ENCODE measurements at places on chromosomes 2 and 18.

DNA sequence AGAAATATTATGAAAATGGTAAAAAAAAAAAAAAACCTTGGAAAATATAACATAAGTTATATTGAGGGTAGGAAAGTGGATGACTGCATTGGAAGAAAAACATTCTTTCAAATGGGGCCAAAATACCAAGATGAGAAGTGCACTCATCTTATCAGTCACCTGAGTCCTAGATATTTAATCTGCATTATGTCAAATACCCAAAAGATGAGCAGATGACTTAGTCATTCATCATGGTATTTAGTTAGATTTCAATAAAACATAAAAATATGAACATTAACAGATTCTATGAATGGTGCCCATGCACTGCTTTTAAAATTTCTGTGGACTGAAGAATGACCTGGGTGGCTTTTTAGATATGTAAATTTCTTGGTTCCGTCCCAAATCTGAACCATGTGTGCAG, 56.9 kb downstream of the HNMT start:
- DNase-seq = no peak

GRCh38 chr2:119106301-119106897, 52.2 kb downstream of the C1QL2 start:
- DNase-seq = no peak

DNA sequence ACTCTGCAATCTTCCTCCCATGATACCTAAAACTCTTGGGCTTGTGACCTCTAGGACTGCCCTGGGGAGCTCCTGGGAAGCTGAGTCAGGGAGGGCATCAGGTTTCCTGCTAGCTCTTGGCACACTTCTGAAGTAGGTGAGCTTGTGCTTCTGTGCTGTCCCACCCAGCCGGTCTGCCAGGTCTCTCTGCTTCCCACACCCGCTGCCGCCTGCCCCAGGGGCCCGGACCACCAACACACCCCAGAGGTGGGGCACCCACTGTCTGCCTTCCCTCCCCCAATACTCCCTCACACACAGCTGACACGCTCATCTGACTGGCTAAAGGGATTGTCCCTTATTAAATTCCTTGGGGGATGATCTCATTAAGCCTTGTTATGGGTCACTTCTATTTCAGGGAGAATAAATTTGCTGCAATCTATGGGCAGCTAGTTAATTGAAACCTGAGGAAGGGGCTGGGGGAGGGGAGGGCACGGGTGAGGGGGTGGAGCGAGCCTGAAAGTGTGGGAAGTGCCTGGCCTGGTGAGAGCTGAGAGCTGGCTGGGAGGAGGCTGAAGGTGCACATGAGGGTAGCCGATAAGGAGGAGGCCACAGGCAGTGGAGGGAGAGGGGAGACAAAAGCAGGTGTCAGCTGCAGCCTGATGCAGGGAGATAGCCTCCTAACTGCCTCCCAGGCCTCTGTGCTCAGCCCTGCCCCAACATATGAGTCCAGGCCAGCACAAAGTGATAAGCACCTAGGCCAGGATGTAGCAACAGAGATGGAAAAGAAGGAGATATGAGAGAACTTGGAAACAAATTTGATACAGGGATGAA, 48.8 kb downstream of the HAUS1 start:
- no peak for DNase-seq

- no peak for DNase-seq
These were observed 979.4 kb downstream of the TSN start for GRCh38 chr2:122734766-122735424.

- no peak for DNase-seq
These were observed 5.3 kb upstream of the CEP68 start for GRCh38 chr2:65050931-65051330.

DNA sequence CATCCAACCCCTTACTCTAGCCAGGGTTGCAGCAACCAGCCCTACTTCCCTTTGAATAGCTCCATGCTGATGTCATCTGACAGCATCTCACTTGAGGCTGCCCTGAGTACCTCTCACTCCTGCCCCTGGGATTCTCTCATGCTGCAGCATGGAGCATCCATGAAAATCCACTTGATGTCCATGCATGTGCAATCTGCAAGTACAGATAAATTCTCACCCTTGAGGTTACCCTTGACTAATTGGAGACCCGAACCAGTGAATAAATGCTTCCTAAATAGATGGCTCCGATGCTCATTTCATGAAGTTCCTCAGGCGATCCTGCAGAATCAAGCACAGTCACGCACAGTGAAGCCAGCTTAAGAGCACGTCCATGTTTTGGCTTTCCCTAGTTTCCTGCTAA, 298.3 kb downstream of the RBM43 start:
- no peak for DNase-seq

DNA sequence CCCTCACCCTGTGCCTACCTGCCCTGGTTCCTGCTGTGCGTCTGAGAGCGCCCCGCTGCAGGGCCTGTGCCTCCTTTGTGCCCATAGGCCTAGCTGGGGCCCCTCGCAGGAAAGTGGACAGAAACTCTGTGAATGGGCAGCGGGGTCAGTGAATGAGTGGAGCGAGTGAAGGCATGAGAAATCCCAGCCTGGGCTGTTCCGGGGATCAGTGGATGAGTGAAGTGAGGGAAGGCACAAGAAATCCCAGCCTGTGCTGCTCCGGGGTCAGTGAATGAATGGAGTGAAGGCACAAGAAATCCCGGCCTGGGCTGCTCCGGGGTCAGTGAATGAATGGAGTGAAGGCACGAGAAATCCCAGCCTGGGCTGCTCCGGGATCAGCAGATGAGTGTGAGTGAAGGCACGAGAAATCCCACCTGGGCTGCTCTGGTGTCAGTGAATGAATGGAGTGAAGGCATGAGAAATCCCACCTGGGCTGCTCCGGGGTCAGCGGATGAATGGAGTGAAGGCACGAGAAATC, 2.0 kb downstream of the COLEC11 start:
- no peak for DNase-seq

GRCh38 chr2:60947056-60947455, 65.7 kb downstream of the REL start:
- DNase-seq = no peak

DNA sequence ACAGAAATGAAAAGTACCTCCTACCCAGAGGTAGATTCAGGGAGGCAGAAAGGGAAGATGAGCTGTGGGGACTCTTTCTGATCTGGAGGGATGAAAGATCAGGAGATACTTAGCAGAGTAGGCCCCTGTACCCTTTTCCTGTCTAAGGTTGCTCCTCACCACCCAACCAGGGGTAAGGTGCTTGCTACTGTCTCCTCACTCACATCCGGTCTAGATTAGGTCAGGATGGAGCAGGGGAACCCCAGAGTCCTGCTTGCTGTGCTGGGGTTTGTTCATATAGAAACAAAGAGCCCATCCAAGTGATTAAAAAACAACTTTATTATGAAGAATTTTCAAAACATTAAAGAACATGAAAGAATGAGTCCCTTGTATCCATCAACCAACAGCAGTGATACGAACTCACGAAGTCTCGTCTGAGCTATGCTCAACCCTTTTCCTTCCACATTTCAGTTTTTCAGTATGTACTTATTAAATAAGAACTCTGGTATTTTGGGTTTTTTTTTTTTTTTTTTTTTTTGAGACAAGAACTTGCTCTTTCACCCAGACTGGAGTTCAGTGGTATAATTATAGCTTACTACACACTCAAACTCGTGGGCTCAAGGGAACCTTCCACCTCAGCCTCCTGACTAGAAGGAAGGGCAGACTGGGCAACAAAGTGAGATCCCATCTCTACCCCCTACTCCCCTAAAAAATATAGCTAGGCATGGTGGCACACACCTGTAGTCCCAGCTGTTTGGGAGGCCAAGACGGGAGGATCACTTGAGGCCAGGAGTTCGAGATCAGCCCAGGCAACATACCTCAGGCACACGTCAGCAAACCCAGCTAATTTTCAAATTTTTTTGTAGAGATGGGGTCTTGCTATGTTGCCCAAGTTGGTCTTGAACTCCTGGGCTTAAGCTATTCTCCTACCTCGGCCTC, 28.5 kb upstream of the MCFD2 start:
- DNase-seq = no peak

DNA sequence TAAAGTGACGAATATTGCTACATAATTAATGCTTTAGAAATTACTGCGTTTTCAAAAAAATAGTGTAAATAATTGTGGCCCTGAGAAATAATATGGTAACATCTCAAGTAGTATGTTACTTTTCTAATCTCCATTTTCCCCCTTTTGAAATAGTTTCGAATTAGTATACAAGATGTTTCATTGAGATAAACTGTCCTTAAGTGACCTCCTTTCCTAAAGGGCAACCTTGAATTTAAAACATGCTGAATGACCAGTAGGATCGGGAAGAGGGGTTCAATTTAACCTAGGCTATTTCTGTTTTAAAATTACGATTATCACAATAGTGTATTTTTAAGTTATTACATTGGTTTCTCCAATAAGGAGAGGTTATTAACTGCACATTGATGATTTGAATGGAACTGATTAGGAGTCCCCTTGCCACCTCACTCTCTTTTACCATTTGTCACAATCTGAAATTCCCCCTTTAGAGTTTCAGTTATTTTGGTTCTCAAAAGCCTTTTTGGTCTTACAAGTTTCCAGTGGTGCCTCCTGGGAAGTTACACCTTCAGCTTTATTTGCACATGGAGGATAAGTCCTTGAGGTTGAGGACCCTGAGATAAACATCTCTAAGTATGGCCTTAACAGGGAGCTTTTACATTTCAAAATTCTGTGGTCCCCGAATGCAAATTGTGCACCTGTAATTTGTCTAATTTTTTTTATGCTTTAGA, 2.3 kb downstream of the ACTR3 start:
- no peak for DNase-seq

- no peak for DNase-seq
These were observed 104.5 kb downstream of the ZEB2 start for GRCh38 chr2:144415386-144415785.

DNA sequence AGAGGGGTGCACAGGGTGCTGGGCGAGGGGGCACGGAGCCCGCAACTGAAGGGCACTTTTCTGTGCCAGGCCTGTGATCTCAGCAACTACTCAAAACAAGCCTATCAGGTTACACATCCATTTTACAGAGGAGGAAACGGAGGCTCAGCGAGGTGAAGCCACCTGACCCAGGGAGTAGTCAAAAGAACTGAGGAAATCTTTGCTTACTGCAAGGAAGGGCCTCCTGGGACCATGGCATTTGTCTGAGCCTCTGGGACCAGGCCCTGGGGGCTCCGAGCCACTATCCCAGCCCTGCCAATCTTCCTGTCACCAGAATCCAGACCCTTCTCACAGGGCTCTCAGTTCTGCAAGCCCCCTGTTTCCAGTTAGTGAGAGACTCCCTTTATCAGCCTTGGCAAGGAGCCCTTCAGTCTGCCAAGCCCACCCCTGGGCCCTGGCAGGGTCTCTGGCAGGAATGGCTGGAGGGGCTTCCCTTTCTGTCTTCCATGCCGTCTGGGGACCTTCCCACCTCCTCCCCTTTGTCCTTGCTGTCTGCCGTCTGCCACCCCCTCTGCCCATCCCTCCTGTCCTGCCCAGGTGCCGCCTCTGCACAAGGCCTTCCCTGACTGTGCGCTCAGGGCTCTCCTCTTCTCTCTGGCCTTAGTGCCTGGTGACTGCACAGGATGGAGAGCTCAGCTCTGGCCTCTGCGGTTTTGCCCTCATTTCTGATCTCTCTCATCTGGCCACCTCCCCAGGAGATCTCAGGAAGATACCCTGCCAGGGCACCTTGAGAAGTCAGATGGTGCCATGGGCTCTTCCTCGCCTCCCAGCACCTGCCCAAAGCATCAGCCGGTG, 194.7 kb upstream of the GLI2 start:
- DNase-seq = no peak

DNA sequence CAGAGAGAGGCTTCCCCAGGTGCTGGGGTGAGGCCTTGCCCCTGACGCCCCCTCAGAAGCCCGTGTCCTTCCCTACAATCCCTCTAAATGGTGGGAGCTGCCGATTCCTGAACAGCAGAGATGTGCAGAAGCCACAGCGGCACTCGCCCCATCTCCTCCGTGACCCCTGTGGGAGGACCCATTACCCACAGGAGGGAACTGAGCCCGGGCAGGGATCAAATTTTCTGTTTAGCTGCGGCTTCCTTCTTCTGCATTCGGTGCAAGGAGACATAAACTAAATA, 181.2 kb upstream of the RAB6C start:
- no peak for DNase-seq

- no peak for DNase-seq
These were observed 1.2 kb downstream of the RAPH1 start for GRCh38 chr2:203533676-203534591.

GRCh38 chr18:54616220-54616848, 25.3 kb downstream of the DYNAP start:
- no peak for DNase-seq

GRCh38 chr18:13216092-13216582, 2.4 kb upstream of the LDLRAD4 start:
- peak; percentile 5 for DNase-seq

DNA sequence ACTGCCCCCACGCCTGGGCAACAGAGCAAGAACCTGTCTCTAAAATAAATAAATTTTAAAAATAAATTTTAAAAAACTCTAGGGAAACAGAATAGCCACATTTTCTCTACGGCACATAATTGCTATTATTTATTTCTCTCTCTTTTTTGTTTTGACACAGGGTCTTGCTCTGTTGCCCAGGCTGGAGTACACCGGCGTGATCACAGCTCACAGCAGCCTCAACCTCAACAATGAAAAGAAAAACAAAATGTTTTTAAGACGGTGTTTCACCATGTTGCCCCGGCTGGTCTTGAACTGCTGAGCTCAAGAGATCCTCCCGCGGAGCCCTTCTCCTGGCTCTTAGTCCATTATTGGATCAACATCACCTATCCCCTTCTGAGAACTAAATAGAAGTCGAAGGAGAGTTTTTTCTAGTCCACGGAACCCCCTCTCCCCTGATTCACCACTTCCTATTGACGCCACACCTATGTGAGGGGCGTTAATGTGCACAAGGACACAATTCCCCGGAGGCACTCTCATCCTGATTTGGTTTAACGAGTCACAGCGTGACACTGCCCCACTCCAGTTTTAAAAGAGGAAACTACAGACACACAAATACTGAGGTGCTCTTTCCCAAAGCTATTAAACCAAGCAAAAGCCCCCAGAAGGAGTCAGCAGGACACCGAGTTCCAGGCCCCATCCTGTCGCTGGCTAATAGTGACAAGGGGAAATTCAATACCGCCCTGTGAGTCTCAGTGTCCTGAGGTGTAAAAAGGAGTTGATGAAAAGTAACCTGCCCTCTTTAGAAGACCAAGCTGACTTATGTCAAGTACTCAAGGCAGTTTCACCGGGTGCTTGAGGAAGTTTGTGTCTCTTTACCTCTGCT, 1.1 kb downstream of the NPC1 start:
- DNase-seq = no peak

DNA sequence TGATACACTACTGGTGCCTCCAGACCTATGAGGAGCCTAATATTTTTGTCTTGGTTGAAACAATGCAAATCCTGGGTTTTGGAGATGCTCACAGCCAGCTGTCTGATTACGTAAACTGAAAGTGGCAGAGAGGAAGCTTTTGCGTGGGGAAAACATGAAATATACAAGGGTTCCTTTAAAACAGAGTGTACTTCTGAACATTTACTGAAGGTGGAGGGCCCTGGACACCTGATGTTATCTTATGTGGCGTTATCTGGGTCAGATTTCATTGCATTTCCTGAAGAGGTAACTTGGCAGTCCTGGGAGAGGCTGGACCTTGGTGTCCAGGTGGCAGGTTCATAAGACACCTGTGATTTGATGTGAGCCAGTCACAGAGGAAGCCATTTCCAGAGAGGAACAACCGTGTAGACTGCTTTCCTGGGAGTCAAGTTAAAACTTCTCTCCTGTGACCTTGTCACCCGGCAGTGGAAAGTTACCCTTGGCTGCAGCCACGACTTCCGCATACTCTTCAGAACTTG, 105.0 kb downstream of the NEDD4L start:
- DNase-seq = no peak

Measured in cerebellar nuclear complex (tissue), 1 donor.